Caco-2 (cell line): ENCODE measurements at places on chromosomes 4 and X. TPM values are rescaled to one million over a fixed set of nuclear protein-coding genes. Genes with fewer than 3 reads are reported as not detected.

DNA sequence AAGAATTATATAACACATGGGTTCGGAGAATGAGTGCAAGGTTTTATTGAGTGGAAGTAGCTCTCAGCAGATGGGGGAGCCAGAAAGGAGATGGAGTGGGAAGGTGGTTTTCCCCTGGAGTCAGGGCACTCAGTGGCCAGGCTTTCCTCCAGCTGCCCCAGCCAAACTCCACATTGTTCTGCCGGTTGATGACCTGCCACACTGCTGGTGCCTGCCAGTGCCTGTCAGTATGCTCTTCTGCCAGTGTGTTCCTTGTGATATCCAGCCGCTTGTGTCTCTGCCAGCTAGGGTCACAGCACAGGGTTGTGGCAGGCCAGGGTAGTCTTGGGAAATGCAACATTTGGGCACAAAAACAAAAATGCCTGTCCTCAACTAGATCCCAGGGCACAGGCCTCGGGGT is 604.8 kb upstream of the TECRL start:
- no peak for DNase-seq
- no peak overlapping the region for H3K4me3 ChIP-seq
- H3K4me1 ChIP-seq, result no peaks in the 10 kb centered on the region
- H3K36me3 ChIP-seq, result no peaks in the 10 kb centered on the region
- no peaks in the 10 kb centered on the region for H3K27me3 ChIP-seq

DNA sequence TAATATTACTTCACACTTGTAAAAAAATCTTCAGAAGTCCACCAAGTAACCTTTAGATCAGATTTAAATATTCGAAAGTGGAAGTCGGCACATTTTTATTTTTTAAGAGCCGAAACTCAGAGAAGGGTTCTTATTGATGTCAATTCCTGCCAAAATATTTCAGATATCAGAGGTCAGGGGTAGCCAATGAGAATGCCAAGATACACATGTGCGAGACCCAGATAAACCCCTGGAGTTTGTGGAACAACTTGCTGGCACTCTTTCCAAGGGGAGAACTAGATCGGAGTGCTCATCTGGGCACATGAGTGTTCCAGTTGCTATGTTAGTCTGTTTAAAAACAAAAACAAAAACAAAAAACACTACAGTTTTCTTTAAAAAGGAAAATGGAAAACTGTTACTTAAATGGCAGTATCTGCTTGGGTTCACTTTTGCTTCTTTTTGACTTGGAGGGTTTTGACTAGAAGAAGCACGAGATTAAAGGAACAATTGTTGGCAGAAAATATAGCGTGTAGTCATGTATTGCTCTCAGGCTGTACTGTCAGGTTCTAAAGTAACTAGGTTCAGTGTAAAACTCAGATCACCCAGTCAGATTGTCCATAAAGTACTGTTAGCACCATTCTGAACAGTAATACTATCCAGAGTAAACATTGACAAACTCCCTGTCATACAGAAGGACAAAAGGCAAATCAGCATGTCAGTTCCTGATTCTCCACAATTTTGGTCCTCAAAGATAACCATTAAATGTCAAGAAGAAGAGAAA is 188.0 kb upstream of the PACRGL start:
- H3K4me3 ChIP-seq, result no peak overlapping the region
- H3K4me1 ChIP-seq, result no peaks in the 10 kb centered on the region
- H3K27ac ChIP-seq, result no peak overlapping the region
- H3K27me3 ChIP-seq, result no peaks in the 10 kb centered on the region

The CT45A2 gene
- total RNA-seq, result not detected in 2 replicates

The CTAG1B gene
- total RNA-seq, result not detected in 2 replicates

- no peak overlapping the region for H3K27ac ChIP-seq
- DNase-seq, result no peak
- H3K27me3 ChIP-seq, result no peaks in the 10 kb centered on the region
Observed at GRCh38 chr4:100366213-100366612, 151.6 kb downstream of the EMCN start.

DNA sequence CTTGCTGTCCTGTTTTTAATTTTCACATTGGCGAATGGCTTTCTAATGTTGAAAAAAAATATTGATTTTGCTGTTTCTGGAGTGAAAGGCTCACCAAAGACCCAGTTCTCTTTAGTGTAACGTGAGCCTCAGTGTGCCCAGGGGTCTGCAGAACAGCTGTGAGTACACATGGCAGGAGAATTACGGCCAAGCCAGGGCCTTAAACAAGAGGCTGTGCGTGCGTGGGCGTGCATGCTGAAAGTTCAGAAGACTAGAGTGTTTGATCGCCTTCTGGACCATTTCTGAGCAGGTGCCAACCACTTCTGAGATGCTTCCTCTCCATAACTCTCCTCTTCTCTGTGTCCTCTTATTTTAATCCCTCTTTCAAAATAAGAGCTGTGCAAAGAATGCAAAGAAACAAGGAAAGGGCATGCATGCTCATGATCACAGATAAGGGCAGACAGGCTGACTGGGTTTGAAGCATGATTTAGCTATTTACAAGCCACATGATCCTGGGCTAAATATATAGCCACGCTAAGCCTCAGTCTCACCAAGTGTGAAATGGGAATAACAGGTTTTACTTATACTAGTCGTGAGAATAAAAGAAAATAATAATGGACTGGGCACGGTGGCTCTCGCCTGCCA is 9.9 kb downstream of the PHEX start:
- H3K27ac ChIP-seq, result no peak overlapping the region
- H3K27me3 ChIP-seq, result no peaks in the 10 kb centered on the region
- no peak overlapping the region for H3K4me3 ChIP-seq
- no peaks in the 10 kb centered on the region for H3K36me3 ChIP-seq

The AREG gene
- total RNA-seq, result 146 and 162 TPM in 2 replicates

DNA sequence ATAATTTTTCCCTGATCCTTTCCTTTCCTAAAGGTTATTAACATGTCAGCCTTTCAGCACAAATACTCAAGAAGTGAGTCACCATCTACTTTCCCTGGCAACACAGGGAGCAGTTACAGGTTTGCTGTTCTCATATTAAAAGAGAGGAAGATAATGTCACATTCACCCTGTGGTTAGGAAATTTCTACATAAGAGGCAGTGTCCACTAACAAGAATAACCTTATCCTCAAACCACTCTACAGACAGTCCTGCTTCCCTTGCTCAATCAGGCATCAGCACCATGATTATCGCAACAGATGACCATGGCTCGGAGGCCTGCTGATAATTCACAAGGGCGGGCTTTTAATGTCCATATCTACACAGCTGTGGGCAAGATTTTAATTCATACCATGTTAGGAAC is 30.9 kb downstream of the RNF150 start:
- DNase-seq, result no peak
- H3K27me3 ChIP-seq, result no peaks in the 10 kb centered on the region
- H3K36me3 ChIP-seq, result no peaks in the 10 kb centered on the region
- no peak overlapping the region for H3K27ac ChIP-seq

The GAGE12H gene
- not detected in 2 replicates for total RNA-seq

GRCh38 chr4:84907145-84907544 is 59.3 kb downstream of the WDFY3 start:
- no peak overlapping the region for H3K27ac ChIP-seq
- H3K27me3 ChIP-seq, result no peaks in the 10 kb centered on the region
- no peaks in the 10 kb centered on the region for H3K36me3 ChIP-seq
- H3K4me3 ChIP-seq, result no peak overlapping the region

The TEX13C gene
- not detected in 2 replicates for total RNA-seq

- H3K4me1 ChIP-seq, result no peaks in the 10 kb centered on the region
- no peak overlapping the region for H3K4me3 ChIP-seq
- no peak for DNase-seq
- H3K36me3 ChIP-seq, result no peaks in the 10 kb centered on the region
Observed at GRCh38 chr4:179415037-179415846, 1973.0 kb upstream of the AGA start.

The PPM1K gene
- total RNA-seq, result 23.8 and 24.3 TPM in 2 replicates

The MID1IP1 gene
- total RNA-seq, result 35.5 and 40.6 TPM in 2 replicates

DNA sequence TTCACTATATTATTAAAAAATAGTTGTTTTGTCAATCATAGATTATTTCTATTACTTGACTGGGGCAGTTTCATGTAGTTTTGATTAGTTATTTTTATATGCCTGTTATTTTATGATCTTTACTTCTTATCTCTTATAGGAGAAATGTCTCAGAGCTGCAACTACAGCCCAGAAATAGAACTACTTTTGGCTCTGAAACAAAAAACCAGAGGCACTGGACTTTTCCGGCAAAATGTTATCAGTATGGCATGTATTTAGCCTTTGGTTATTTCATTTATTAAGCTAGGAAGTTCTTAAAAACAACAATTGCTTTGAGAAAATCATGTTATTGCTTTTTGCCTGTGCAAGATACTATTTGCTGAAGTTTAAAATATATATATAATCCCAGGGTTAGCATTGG is 566.5 kb downstream of the ANKRD50 start:
- DNase-seq, result no peak
- no peaks in the 10 kb centered on the region for H3K27me3 ChIP-seq
- H3K36me3 ChIP-seq, result no peaks in the 10 kb centered on the region
- H3K4me3 ChIP-seq, result no peak overlapping the region

- H3K4me3 ChIP-seq, result no peak overlapping the region
- H3K36me3 ChIP-seq, result no peaks in the 10 kb centered on the region
- no peaks in the 10 kb centered on the region for H3K27me3 ChIP-seq
- DNase-seq, result no peak
- H3K27ac ChIP-seq, result no peak overlapping the region
Observed at GRCh38 chr4:122346036-122346435, 32.8 kb upstream of the ADAD1 start.

- H3K36me3 ChIP-seq, result no peaks in the 10 kb centered on the region
- no peak overlapping the region for H3K27ac ChIP-seq
- no peaks in the 10 kb centered on the region for H3K27me3 ChIP-seq
Observed at GRCh38 chr4:153438916-153439756, 27.0 kb upstream of the TMEM131L start.

GRCh38 chr4:166121897-166122296 is 248.9 kb downstream of the TLL1 start:
- H3K36me3 ChIP-seq, result no peaks in the 10 kb centered on the region
- H3K27me3 ChIP-seq, result no peaks in the 10 kb centered on the region
- H3K27ac ChIP-seq, result no peak overlapping the region
- H3K4me3 ChIP-seq, result no peak overlapping the region
- DNase-seq, result no peak
- H3K4me1 ChIP-seq, result no peaks in the 10 kb centered on the region

- no peak overlapping the region for H3K27ac ChIP-seq
- no peaks in the 10 kb centered on the region for H3K36me3 ChIP-seq
- H3K4me1 ChIP-seq, result no peaks in the 10 kb centered on the region
- H3K27me3 ChIP-seq, result no peaks in the 10 kb centered on the region
- no peak for DNase-seq
Observed at GRCh38 chrX:104195013-104195412, 28.8 kb downstream of the FAM199X start.

- no peaks in the 10 kb centered on the region for H3K36me3 ChIP-seq
- H3K4me1 ChIP-seq, result no peaks in the 10 kb centered on the region
- H3K27me3 ChIP-seq, result no peaks in the 10 kb centered on the region
- H3K4me3 ChIP-seq, result no peak overlapping the region
- H3K27ac ChIP-seq, result no peak overlapping the region
Observed at GRCh38 chr4:181637186-181638105, 605.8 kb upstream of the TENM3 start.

- no peak overlapping the region for H3K27ac ChIP-seq
- no peak overlapping the region for H3K4me3 ChIP-seq
- H3K27me3 ChIP-seq, result no peaks in the 10 kb centered on the region
Observed at GRCh38 chr4:36786519-36786918, 458.0 kb upstream of the NWD2 start.

- no peak overlapping the region for H3K4me3 ChIP-seq
- H3K27ac ChIP-seq, result no peak overlapping the region
- no peak for DNase-seq
- no peaks in the 10 kb centered on the region for H3K36me3 ChIP-seq
- H3K27me3 ChIP-seq, result no peaks in the 10 kb centered on the region
- no peaks in the 10 kb centered on the region for H3K4me1 ChIP-seq
Observed at GRCh38 chrX:47587091-47587891, 5.1 kb downstream of the TIMP1 start.

The PDCL2 gene
- not detected in 2 replicates for total RNA-seq

The S100G gene
- not detected in 2 replicates for total RNA-seq

The ZFP42 gene
- 0.34 and 1.2 TPM in 2 replicates for total RNA-seq

DNA sequence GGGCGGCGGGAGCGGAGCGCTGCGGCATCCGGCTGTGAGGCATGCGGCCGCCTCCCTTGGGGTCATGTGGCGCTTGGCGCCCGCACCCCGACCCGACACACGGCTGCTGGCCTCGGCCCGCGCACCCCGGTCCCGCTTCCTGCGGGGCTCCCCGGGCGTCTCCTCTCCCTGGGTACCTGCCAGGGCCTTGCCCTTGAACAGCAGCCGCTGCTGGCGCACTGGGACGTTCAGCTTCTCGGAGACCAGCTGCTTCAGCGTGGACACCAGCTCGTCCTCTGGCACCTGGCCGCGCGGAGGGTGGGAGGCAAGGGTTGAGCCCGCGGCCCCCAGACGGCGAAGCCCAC is 391 bp downstream of the UBL4A start:
- 0 out of 2 replicates have a peak, but pooled peaks cover 1% of the 10 kb centered on the region for H3K36me3 ChIP-seq
- peaks cover 4% of the 10 kb centered on the region; the same call in 1 of the 2 replicates for H3K4me1 ChIP-seq
- H3K27ac ChIP-seq, result no peak overlapping the region

GRCh38 chrX:124018023-124018422 is 56.5 kb downstream of the STAG2 start:
- no peak overlapping the region for H3K27ac ChIP-seq
- no peak overlapping the region for H3K4me3 ChIP-seq
- no peaks in the 10 kb centered on the region for H3K27me3 ChIP-seq
- H3K36me3 ChIP-seq, result no peaks in the 10 kb centered on the region
- no peak for DNase-seq

The SMR3B gene
- not detected in 2 replicates for total RNA-seq

DNA sequence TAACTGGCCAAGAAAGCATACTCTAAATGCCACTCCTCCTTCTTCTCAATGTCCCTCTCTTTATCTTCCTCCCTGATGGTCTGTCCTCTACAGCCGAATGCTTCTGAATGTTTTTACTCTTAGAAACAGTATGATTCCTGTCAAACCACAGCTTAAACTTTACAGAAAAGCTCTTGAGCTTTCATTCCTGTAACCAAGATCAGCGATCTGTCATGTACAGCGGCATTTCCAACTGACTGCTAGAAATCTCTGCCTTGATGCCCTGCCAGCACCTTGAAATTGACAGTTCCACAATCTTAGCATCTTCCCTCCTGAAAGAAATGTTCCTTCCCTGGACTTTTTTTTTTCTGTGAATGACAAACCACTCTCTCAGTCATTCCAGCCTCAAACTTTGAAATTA is 11.5 kb upstream of the GATB start:
- no peak for DNase-seq
- H3K27ac ChIP-seq, result no peak overlapping the region
- H3K4me3 ChIP-seq, result no peak overlapping the region
- H3K27me3 ChIP-seq, result no peaks in the 10 kb centered on the region

The CLCN4 gene
- total RNA-seq, result 10.0 and 11.1 TPM in 2 replicates

DNA sequence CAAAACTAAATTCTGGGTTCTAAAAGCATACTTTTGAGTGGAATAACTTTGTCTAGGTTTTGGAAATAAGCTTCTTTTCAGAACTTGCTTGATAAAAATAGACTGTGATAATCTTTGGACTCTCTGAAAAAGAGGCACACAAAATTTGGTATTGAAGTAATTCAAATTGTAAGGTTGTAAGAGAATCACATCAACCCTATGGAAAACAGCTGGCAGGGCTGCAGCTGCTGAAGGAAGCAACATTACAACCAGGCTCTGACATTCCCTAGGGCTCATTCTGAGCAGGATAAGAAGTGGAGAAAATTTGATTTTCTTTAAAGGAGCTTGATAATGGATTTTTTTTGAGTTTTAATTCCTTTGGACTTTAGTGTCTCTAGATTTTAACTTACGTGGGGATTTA is 147.6 kb downstream of the FSTL5 start:
- no peaks in the 10 kb centered on the region for H3K36me3 ChIP-seq
- no peak overlapping the region for H3K4me3 ChIP-seq
- no peak for DNase-seq
- H3K4me1 ChIP-seq, result no peaks in the 10 kb centered on the region
